ENCODE measurements at places on chromosomes 4 and X.

GRCh38 chrX:319579-320125 lies 1.1 kb upstream of the GTPBP6 start:
- H3K27me3 ChIP-seq: no peaks in the 10 kb centered on the region
- peak overlapping the region; percentile 94 for H3K27ac ChIP-seq
- peak; percentile 21 for DNase-seq
- no peaks in the 10 kb centered on the region for H3K36me3 ChIP-seq

GRCh38 chr4:73948291-73948690 lies 33.5 kb downstream of the PF4 start:
- no peak overlapping the region for H3K27ac ChIP-seq
- no peaks in the 10 kb centered on the region for H3K36me3 ChIP-seq
- H3K4me3 ChIP-seq: no peak overlapping the region
- DNase-seq: no peak
- no peaks in the 10 kb centered on the region for H3K4me1 ChIP-seq
- H3K27me3 ChIP-seq: peaks cover 21% of the 10 kb centered on the region

- H3K27me3 ChIP-seq: no peaks in the 10 kb centered on the region
- H3K36me3 ChIP-seq: no peaks in the 10 kb centered on the region
- no peak overlapping the region for H3K27ac ChIP-seq
Measured at GRCh38 chr4:96713271-96713850, 873.5 kb downstream of the PDHA2 start.

GRCh38 chr4:13430834-13431568 lies 53.1 kb downstream of the RAB28 start:
- H3K27ac ChIP-seq: peak overlapping the region; percentile 12
- H3K4me3 ChIP-seq: no peak overlapping the region
- no peak for DNase-seq
- H3K27me3 ChIP-seq: no peaks in the 10 kb centered on the region
- peaks cover 30% of the 10 kb centered on the region for H3K4me1 ChIP-seq
- H3K36me3 ChIP-seq: peaks cover 4% of the 10 kb centered on the region

DNA sequence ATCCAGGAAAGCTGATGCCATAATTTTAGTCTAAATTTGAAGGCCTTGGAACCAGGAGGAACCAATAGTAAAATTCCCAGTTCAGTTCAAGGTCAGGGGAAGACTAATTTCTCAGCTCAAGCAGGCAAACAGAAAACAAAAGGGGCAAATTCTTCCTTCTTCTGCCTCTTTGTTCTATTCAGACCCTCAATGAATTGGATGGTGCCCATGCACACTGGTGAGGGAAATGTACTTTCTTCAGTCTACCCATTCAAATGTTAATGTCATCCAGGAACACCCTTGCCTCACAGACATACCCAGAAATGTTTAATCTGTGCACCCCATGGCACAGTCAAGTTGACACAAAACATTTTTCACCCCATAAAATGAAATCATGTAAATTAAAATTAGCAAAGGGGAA lies 1851.2 kb upstream of the ADGRL3 start:
- H3K4me3 ChIP-seq: no peak overlapping the region
- no peak overlapping the region for H3K27ac ChIP-seq
- H3K4me1 ChIP-seq: no peaks in the 10 kb centered on the region
- H3K27me3 ChIP-seq: no peaks in the 10 kb centered on the region
- no peaks in the 10 kb centered on the region for H3K36me3 ChIP-seq
- no peak for DNase-seq

DNA sequence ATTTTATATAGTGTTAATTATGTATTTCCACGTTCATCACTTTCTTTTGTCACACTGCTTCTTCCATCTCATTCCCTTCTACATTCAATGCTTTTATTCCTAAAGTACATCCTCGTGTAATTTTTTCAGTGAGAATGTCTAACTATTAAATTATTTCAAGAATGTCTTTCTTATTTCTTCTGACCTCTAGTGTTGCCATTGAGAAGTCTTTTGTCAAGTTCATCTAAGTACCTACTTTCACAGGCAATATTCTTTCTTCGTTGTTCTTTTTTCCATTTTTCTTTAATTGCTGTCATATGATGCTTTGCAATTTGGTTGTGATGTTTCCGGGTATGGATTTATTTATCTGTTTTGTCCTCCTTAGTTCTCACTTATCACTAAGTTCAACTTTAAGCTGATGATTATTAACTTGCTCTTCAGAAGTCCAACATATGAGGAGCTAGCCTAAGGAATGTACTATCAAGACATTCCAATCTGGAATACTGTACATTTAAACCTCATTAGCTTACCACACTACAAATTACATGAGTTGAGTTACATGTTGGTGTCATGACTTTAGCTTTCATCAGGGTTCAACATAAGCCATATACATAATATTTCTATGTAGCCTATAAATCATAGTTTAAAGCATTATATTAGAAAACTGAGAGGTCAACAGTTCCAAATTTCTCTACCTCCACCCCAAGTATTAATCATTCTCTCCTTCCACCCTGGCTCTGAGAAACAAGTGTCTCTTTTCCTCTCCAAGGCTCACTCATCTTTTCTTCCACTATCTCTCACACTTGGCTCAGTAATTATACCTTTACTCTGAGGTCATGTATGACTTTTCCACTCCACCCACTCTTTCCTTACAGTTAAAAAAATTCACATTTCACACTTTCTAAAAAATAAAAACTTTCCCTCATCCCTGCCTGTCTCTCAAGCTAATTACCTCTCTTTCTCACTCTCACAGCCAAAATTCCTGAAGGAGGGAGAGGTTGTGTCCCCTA lies 81.5 kb downstream of the COX18 start:
- H3K27ac ChIP-seq: no peak overlapping the region
- H3K4me3 ChIP-seq: no peak overlapping the region
- no peak for DNase-seq

DNA sequence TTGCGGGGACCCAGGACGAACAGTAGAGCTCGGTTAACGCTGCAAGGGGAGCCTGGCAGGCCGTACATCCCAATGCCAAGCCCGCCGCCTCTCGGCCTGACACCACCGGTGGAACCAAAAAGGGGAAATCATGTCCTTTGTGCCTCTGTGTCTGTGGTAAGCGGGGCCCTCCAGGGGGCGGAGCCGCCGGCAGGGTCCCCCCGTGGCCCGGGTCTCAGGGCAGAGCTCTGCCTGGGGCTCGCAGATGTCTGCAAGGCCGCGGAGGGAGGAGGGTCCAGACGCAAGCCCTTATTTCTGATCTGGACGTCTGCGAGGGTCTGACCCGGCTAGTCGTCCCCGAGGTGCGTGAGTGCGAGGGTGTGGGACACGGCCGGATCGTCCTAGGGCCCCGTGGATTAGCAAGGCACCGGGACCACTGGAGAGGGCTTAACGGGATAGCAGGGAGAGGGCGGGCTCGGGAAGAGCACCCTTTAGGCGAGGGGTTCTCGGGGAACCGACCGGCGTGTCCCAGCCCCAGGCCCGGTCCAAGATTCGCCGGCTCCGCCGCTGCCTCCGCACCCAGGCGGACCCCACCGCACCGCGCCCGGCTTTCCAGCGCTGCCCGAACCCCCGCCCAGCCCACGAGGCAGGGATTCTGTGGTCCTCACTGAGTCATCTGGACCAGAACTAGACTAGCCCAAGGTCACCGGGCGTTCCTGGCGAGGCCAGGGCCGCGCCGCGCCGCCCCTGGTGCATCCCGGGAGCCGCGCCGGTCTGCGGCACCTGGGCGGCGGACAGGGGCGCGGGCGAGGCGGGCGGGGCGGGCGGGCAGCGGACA lies 863 bp upstream of the FAM193A start:
- H3K27ac ChIP-seq: peak overlapping the region; percentile 53
- H3K4me3 ChIP-seq: peak overlapping the region; percentile 88
- peaks cover 9% of the 10 kb centered on the region for H3K4me1 ChIP-seq
- peak; percentile 45 for DNase-seq
- H3K36me3 ChIP-seq: no peaks in the 10 kb centered on the region

GRCh38 chr4:128813965-128814364 lies 4.5 kb downstream of the JADE1 start:
- H3K4me3 ChIP-seq: no peak overlapping the region
- peak overlapping the region; percentile 16 for H3K27ac ChIP-seq
- no peaks in the 10 kb centered on the region for H3K27me3 ChIP-seq
- no peak for DNase-seq

DNA sequence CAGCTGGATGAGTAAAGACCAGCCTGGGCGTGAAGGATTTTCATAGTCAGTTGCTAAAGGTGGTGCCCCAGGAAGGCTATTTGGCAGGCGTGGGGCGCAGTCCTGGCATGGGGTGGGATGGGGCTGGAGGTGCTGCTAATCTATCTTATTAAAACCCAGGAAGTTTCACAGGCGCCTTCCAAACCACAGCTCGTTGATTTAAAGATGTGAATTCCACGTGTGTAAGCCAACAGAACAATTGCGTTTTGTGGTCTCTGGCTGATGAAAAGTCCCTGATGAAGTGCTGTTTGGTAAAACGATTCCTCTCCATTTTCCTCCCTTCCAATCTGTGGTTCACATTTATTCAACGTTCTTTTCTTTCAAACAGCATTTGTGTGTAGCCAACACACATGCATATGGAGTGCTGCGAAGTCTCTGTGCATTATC lies 105.0 kb downstream of the TBL1X start:
- H3K27me3 ChIP-seq: no peaks in the 10 kb centered on the region
- H3K27ac ChIP-seq: no peak overlapping the region
- H3K36me3 ChIP-seq: no peaks in the 10 kb centered on the region
- H3K4me3 ChIP-seq: no peak overlapping the region

GRCh38 chrX:38293741-38294140 lies 33.6 kb downstream of the RPGR start:
- DNase-seq: no peak
- H3K36me3 ChIP-seq: no peaks in the 10 kb centered on the region
- no peaks in the 10 kb centered on the region for H3K27me3 ChIP-seq
- no peaks in the 10 kb centered on the region for H3K4me1 ChIP-seq
- H3K27ac ChIP-seq: no peak overlapping the region

DNA sequence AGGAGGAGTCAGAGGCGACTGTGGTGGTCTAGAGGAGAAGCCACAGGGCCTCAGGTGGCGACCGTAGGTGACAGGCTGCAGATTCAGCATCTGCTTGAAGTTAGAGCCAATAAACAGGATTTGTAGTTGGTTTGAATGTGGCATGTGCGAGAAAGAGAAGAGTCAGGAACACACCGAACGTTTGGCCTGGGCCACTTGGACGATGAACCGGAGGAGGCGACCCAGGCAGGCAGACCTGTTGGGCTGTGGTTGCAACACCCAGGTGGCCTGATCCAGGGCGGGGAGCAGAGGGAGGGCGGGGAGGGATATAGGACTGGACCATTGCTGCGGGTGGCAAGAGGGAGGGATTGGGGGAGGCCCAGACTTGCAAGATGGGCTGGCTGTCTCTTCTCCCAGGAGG lies 10.0 kb upstream of the PSAPL1 start:
- H3K27ac ChIP-seq: no peak overlapping the region
- peaks cover 38% of the 10 kb centered on the region for H3K27me3 ChIP-seq
- no peak for DNase-seq
- H3K4me3 ChIP-seq: no peak overlapping the region
- H3K36me3 ChIP-seq: no peaks in the 10 kb centered on the region

DNA sequence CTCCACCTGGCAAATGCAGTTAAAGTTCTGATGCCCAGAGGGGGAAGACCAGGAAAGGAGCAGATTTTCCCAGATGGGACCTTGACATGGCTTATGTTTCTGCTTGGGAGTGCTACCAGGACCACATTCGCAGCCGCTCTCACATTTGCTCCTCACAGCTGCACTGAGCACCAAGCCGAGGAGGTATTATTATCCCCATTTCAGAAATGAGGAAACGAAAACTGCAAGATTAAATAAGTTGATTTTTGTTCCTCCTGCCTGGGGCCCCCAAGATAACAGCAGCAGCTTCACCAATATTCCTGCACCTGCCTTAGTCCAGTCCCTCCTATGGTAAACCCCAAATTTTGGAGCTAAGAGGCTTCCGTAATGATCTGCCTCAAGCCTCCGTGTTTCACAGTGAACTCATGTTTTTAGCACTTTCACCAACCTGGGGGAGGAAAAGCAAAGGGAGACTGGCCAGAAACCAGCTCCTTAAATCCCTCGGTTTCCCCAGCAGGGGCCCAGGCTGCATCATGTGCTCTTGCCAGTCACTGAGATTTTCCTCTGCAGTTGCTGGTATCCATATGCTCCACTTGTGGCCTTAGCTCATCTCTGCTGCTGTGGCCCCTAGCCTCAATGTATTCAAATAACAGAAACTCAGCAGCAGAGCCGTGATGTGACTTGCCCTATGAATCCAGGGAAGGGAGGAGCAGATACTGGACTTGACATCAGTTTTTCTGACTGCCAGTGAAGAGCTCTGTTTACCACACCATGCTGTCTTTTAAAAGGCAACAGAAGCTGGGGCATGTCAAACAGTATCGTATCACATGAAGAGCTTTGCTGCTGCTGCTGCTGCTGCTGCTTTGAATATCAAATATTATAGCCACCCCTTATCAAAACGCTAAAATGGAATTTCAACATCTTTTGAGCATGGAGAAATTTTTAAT lies 95.5 kb upstream of the KLHL13 start:
- no peaks in the 10 kb centered on the region for H3K4me1 ChIP-seq
- no peak overlapping the region for H3K4me3 ChIP-seq
- H3K27ac ChIP-seq: no peak overlapping the region
- no peaks in the 10 kb centered on the region for H3K27me3 ChIP-seq

- H3K4me1 ChIP-seq: peaks cover 34% of the 10 kb centered on the region
- H3K27ac ChIP-seq: peak overlapping the region; percentile 95
- H3K4me3 ChIP-seq: peak overlapping the region; percentile 99
- peak; percentile 32 for DNase-seq
- peaks cover 6% of the 10 kb centered on the region for H3K27me3 ChIP-seq
Measured at GRCh38 chr4:118836301-118837120, 585 bp upstream of the SEC24D start.

DNA sequence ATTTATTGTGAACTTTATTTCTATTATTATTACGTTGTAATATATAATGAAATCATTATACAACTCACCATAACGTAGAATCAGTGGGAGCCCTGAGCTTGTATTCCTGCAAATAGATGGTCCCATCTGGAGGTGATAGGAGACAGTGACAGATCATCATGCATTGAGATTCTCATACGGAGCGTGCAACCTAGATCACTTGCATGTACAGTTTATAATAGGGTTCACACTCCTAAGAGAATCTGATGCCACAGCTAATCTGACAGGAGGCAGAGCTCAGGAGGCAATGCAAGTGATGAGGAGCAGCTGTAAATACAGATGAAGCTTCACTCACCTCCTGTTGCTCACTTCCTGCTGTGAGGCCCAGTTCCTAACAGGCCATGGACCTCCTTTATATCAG lies 2170.2 kb downstream of the PCDH7 start:
- H3K36me3 ChIP-seq: no peaks in the 10 kb centered on the region
- DNase-seq: no peak
- no peak overlapping the region for H3K4me3 ChIP-seq

- H3K27ac ChIP-seq: no peak overlapping the region
- H3K27me3 ChIP-seq: peaks cover 8% of the 10 kb centered on the region
- H3K4me1 ChIP-seq: no peaks in the 10 kb centered on the region
Measured at GRCh38 chr4:119825696-119826095, 197.1 kb upstream of the PDE5A start.

DNA sequence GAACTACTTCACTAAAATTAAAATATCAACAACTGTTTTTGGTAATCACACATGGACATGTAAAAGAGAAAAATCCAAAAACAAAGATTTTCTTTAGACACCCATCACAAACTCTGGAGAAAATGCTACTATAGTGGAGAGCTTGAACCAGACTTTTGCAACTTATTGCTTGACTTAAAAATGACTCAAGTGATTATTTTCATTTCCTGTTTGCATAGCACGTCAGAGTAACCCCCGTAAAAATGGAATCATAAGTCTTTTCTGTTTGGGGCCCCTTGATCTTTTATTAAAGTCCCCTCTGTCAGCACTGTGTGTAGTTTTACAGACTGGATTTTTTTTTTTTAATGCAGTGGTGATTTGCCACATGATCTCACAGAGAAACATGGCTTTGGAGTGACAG lies 79.5 kb downstream of the PRKG2 start:
- H3K4me3 ChIP-seq: no peak overlapping the region
- no peaks in the 10 kb centered on the region for H3K4me1 ChIP-seq
- DNase-seq: no peak
- H3K27ac ChIP-seq: no peak overlapping the region

Measured in T-helper 17 cell (primary cell).